ENCODE measurements at places on chromosomes 4 and X. TPM values are rescaled to one million over a fixed set of nuclear protein-coding genes. Genes with fewer than 3 reads are reported as not detected.

Gene SLC34A2
- 2.5 TPM for total RNA-seq

Gene LUZP4
- total RNA-seq, result not detected

DNA sequence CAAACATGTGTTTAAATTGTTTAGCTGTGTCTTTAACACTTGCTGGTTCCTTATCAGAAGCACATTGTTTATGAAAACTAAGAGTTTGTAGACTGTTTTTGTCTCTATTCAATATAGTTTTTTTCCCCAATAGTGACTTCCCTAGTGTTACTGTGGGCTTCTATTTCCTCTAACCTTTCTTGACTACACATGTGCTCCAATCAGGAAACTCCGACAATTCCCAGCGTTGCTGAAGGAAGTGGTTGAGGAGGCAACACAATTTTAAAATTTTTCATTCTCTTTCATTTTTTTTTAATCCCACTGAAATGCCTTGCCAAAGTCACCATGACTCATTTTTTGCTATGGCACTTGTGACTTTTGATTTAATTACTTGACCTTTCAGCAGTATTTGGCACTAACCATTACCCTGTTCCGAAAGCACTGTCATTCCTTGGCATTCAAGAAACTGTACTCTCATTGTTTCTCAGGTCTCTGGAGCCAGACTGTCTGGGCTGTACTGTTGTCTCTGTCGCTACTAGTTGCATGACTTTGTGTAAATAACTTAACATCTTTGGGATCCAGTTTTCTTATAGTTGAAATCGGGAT is 67.6 kb upstream of the FREM3 start:
- no peak for DNase-seq

GRCh38 chr4:1312821-1313640 is 23.3 kb downstream of the MAEA start:
- no peak for DNase-seq

DNA sequence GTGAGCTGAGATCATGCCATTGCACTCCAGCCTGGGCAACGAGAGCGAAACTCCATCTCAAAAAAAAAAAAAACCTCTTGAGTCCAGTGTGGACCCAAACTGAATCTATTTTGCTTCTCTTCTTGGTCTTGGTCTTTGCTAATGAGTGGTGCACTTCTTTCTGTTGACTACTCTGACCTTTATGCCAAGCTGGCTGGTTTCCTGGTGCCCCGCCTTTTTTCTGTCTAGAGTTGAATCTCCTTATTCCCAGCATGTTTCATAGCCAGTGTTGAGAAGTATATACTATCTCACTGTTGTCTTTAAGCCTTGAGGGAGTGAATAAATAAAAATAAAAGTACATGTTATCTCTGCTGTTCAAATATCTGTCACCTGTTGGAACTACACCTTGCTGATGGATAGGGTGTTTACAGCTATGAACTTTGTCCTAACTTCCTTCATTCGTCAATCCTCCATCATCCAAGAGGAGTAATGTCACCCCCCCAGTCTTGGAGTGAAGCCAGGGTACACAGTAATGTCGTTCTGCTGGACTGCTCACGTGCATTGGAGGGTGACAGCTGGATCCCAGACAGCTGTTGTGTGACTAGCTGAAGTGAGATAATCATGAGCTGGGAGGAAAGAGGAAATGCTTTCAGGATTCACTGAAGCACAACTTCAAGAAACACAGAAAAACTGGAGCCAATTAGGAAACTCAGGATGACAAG is 99.3 kb upstream of the PRKG2 start:
- DNase-seq, result no peak

GRCh38 chr4:140260227-140260626 is 106.2 kb upstream of the MAML3 start:
- DNase-seq, result no peak

GRCh38 chr4:110084154-110084553 is 114.3 kb downstream of the ELOVL6 start:
- no peak for DNase-seq
